Muscle of arm (tissue), 14 donors: ENCODE measurements at places on chromosomes 4 and X. TPM values are rescaled to one million over a fixed set of nuclear protein-coding genes. Genes with fewer than 3 reads are reported as not detected.

DNA sequence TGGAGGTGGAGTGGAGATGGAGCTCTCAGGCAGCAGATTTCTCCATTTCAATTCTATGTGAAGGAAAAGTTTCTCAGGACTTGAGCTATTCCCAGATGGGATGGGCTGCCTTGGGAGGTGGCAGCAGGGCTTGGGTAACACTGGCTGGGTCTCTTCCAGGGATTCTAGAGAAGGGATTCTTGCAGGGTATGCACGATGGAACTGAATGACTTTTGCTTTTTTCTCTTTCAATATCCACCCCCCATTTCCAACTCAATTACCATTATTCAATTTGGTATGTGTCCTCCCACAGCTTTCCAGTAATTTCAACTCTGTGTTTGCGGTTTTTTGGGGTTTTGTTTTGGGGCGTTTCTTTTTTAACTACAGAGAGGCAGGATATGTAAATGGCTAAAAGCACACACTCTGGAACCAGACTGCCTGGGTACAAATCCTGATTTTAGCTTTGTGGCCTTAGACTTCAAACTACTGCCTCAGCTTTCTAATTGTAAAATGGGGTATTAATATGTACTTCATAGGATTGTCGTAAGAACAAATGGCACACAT lies 228.8 kb downstream of the EVC2 start:
- DNase-seq: no peak

- no peak for DNase-seq
Observed at GRCh38 chrX:51334276-51334675, 1.7 kb downstream of the NUDT10 start.

DNA sequence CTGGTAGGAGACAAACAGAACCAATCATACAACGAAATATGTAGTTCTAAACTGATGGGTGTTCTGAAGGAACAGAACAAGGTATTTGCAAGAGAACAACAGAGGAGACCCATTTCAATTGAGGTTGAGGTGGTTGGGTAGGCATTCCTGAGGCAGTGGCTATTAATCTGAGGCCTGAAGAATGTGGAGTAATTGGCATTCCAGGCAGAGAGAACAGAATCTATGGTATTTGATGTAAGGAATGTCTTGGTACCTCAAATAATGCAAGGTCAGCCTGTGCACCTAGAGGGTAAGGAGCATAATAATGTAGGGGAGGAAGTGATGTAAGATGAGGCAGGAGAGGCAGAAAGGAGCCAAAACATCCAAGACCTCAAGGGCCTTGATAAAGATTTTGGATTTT lies 109.5 kb upstream of the TEX13C start:
- DNase-seq: no peak

GRCh38 chr4:165359506-165359905 lies 19.3 kb upstream of the CPE start:
- DNase-seq: no peak

- DNase-seq: no peak
Observed at GRCh38 chrX:122119361-122119760, 1064.7 kb upstream of the GRIA3 start.

GRCh38 chr4:73445383-73446335 lies 9.6 kb downstream of the AFP start:
- no peak for DNase-seq

- no peak for DNase-seq
Observed at GRCh38 chr4:57158221-57158620, 48.0 kb upstream of the IGFBP7 start.

GRCh38 chrX:1902901-1903235 lies 288.0 kb downstream of the ASMT start:
- DNase-seq: no peak

GRCh38 chr4:122959981-122960610 lies 37.7 kb upstream of the NUDT6 start:
- DNase-seq: no peak

DNA sequence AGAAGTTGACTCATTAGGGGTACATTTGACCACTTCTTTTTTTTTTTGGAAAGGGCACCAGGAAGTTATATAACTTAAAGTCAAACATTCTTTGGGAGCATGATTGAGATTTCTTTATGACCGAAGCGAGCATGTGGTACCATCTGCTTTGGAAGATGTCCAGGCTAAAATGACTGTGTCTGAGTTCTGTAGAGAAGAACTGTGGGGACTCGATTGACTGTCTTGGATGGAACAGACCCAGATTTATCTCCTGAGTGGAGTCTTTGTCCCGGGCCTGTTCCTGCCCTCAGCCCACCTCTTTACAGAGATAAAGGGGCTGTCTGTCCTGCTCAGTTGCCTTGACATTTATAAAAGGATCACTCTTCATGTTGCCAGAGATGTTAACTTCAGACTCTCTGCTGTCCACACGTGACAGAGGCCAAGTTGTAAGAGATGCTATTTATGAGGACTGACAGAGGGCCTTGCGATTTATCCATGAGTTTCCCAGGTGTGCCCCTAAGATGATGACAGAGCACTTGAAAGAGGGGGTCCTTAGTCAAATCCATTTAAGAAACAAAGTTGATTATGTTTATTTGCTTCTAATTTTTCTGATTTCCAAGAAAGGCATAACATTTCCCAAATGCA lies 16.8 kb downstream of the SMIM20 start:
- DNase-seq: no peak

GRCh38 chr4:151276787-151277562 lies at the start of gene PRSS48:
Gene PRSS48 (plus strand): TSS chr4:151277161. CDS start chr4:151277173, 12 bp downstream.
- no peak for DNase-seq

DNA sequence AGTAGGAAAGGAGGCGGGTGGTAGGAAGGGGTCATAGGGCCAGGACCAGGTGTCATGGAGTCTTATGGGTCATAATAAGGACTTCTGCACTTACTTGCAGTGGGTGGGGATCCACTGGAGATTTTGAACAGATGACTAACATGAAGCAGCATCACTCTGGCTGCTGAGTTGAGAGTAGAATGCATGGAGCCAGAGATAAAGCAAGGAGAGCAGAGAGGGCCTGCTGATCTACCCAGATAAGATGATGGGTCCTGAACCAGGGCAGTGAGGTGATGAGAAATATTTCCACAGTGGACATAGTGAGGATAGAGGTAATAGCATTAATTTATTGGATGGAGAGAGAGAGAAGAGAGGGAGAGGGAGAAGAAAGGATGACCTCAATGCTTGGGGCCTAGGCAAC lies 48.0 kb downstream of the HCCS start:
- DNase-seq: no peak

- no peak for DNase-seq
Observed at GRCh38 chr4:61828960-61829359, 628.8 kb downstream of the ADGRL3 start.

DNA sequence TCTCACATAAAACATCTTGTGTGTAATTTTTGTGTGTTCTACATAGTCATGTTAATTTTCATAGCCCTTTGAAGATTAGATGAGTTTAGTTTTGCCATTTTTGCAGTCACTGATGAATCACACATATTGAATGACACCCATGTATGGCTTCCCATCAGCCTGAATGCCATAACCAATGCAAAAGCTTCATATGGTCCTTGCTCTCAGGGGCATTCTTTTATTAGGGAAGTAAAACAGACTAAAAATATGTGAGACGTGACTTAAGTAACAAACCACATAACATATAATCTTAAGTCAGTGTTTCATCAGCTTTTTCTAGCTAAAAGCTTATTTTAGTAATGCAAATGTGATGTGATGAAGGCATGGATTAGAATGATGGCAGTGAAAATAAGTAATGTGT lies 8.2 kb downstream of the SLC25A4 start:
- no peak for DNase-seq

DNA sequence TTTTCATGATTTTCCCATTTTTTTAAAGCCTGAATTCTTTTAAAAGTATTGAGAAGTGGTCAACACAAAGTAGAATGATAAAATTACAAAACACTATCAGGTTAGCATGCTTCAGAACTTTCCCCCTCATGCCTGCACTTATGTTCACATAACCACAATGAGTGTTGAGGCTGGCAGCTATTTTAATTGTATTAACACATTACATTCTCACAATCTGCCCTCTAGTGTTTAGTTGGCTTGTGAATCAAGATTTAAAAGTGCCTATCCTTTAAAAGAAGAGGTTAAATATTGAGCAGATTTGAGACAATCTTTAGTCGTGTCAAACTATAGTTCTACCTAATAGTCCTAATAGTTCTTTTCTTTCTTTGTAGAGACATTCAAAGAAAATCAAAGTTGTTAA lies 93.6 kb upstream of the NAP1L5 start:
- DNase-seq: no peak

DNA sequence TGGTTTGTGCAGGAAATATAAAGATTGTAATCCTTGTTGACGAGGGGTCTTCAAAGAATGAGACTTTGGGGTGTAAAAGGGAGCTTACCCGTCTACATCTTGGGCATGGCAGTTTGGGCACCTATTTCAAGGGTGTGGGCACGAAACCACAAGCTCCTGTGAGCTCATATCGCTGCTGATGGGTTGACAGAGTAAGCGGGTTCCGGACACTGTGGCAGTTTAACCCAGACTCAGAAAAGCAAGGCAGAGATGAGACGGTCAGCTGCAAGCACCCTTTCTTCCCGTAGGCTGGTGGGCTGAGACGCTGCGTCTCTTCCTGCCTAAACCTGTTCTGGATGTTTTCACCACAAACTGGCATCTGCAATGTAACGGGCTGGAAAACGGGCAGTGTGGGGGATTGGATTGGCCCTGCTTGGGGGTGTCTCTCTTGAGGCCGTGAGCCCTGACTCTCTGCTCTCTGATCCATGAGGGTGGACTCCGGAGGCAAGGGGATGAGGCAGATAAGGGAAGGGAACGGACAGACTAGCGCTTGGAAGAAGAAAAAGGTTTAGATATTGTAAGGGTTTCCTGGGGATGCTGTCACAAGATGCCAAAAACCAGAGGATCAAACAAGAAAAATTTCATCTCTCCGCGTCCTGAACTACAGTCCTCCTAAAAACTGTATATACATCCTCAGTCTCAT lies 237.5 kb downstream of the SHOX start:
- DNase-seq: no peak

DNA sequence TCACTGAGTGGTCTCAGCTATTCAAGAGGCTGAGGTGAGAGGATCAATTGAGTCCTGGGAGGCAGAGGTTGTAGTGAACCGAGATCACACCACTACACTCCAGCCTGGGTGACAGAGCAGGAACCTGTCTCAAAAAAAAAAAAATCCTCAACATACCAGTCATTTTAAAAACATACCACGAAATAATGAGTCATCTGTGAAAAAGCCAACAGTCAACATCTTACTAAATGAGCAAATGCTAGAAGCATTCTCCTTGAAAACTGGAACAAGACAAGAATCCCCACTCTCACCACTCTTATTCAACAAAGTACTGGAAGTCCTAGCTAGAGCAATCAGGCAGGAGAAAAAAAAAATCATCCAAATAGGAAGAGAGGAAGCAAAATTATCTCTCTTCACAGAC lies 104.0 kb upstream of the ARHGEF9 start:
- DNase-seq: no peak

GRCh38 chrX:104370089-104370488 lies 115.4 kb upstream of the ESX1 start:
- DNase-seq: peak; percentile 45

GRCh38 chr4:62835631-62836030 lies 1573.6 kb downstream of the TECRL start:
- no peak for DNase-seq

DNA sequence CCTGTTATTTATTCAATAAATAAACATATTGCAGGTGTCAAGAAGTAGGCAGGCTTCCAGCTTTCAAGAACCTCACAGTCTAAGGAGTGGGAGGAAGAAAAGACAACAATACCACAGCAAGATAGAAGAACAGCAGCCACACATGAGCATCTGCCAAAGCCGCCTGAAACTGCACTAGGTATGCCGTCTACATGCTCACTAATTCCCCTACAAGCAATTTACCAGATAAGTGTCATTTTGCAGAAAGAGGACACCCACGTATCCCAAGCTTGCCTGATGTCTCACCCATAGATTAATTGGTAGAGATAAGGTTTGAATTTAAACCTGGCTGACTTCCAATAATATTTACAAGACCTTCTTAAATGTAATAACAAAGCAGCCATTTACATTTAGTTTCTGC lies 439.4 kb upstream of the CPEB2 start:
- no peak for DNase-seq

DNA sequence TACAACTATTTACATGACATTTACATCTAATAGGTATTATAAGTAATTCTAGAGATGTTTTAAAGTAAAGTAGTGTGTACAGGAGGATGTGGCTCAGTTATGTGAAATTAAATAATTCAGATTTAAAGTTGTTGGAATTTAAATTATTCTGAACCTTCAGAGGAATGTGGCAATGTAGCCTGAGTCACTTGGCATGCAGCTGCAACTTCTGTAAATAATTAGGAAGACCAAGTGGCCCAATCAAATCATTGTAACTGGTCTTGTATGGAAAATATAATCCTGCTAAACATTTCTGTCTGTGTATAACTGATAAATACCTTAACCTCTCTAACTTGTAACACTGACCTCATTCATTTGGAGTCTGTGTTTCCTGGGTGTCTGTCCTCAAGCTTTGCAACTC lies 828.9 kb downstream of the GLUD2 start:
- DNase-seq: no peak

DNA sequence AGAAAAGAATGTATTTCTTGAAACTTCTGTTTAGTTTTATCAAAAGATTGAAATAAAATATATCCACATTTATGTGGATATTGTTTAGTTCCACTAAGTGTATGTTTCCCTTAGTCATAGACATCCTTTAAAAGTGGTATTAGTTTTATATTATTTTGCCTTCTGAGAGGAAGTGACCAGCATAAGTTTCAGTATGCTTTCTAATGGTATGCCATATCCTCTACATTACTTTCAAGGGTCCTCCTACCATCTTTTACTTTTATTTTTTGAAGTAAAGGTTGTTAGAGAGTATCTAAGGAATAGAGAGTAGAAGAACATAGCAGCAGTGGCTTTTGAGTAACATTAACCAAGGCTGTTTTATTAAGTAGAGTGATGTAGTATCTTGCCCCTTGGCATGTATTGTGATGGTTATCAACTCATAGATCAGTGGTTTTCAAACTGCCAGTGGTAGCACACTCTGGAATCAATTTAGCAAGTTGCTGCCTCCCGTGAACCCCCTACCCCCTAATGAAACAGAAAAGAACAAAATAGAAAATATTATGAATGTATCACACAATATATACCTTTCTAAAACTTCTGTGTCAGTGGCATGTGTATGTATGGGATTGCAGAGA lies 44.8 kb downstream of the RBPJ start:
- DNase-seq: no peak

DNA sequence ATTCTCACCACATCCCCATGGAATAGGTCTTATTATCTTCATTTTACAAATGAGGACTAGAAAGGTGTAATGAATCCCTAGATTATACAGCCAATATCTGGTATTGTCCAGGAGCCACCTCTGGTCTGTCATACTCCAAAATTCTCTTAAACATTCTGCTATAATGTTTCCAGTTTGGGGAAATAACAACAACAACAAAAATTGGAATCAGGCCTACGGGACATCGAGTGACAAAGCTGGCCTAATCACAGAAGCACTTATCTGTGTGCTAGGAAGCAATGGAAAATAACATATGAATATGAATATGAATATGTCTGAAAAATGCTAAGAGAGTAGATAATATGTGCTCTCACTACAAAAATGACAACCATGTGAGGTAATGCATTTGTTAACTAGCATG lies 264.1 kb downstream of the GASK1B start:
- DNase-seq: no peak

LSM6 gene
- not detected for polyA plus RNA-seq

EXOC1L gene
- polyA plus RNA-seq: not detected

PAGE5 gene
- polyA plus RNA-seq: not detected

HPGD gene
- polyA plus RNA-seq: 9.2 TPM

FAM47A gene
- 0.07 TPM for polyA plus RNA-seq

FMR1 gene
- polyA plus RNA-seq: 39.6 TPM

MAGEA12 gene
- polyA plus RNA-seq: not detected

CYLC1 gene
- not detected for polyA plus RNA-seq
